ENCODE measurements at places on chromosomes 16 and 17. TPM values are rescaled to one million over a fixed set of nuclear protein-coding genes. Genes with fewer than 3 reads are reported as not detected.
A peak's percentile ranks its signal among the peaks of the same experiment; 100 is the strongest.

The GALK1 gene
- 55.4 TPM for total RNA-seq

- DNase-seq, result no peak
- H3K4me1 ChIP-seq, result no peaks in the 10 kb centered on the region
- H3K27me3 ChIP-seq, result no peaks in the 10 kb centered on the region
- no peak overlapping the region for H3K4me3 ChIP-seq
- H3K27ac ChIP-seq, result no peak overlapping the region
Measured at GRCh38 chr17:44864831-44865230, 17.1 kb downstream of the HIGD1B start.

- no peak overlapping the region for H3K4me3 ChIP-seq
- H3K27me3 ChIP-seq, result peaks cover 10% of the 10 kb centered on the region
- DNase-seq, result peak; percentile 64
Measured at GRCh38 chr16:83956336-83957289, 3.6 kb downstream of the OSGIN1 start.

GRCh38 chr17:62641153-62641552 is 13.7 kb downstream of the MRC2 start:
- H3K27ac ChIP-seq, result no peak overlapping the region
- no peaks in the 10 kb centered on the region for H3K36me3 ChIP-seq
- H3K4me1 ChIP-seq, result peaks cover 2% of the 10 kb centered on the region
- no peak overlapping the region for H3K4me3 ChIP-seq
- H3K27me3 ChIP-seq, result peaks cover 33% of the 10 kb centered on the region

The PIMREG gene
- 9.3 TPM for total RNA-seq

DNA sequence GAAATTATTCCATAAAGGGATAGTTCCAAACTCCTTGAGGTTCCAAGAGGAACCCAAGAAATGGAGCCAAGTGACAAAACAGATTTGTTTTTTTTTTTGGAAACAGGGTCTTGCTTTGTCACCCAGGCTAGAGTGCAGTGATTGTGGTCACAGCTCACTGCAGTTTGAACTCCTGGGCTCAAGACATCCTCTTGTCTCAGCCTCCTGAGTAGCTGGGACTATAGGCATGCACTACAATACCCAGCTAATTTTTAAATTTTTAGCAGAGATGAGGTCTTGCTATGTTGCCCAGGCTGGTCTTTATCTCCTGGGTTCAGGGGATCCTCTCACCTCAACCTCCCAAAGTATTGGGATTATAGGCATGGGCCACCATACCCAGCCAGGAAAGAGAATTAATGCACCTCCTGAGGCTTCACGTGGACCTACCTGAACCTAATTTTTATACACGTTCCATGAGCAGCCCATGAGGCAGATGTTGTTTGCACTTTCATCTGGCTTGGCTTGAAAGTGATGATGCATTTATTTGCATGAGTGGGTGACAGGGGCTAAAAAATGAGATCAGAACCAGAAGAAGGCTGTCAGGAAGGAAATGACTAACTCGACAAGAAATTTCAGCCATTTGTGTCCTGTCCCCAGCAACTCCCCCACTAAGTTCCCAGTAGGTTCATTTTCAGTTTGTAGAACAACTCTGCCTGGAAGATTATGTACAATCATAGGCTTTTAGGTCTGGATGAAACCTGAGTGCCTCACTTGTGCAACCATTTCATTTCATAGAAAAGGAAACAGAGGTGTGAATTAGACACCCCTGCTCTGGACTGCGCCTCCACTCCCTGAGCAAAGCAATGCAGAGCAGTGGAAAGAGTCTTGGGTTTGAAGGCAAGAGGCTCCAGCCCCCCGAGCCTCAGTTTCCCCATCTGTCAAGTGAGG is 10.3 kb upstream of the IRF8 start:
- no peak overlapping the region for H3K4me3 ChIP-seq
- peak overlapping the region; percentile 48 for H3K27ac ChIP-seq
- peaks cover 36% of the 10 kb centered on the region for H3K4me1 ChIP-seq
- peaks cover 38% of the 10 kb centered on the region for H3K27me3 ChIP-seq

The CIBAR2 gene
- total RNA-seq, result not detected

GRCh38 chr16:47018223-47018891 is 44.9 kb upstream of the DNAJA2 start:
- no peak overlapping the region for H3K27ac ChIP-seq
- no peaks in the 10 kb centered on the region for H3K36me3 ChIP-seq
- H3K27me3 ChIP-seq, result no peaks in the 10 kb centered on the region
- no peak overlapping the region for H3K4me3 ChIP-seq

DNA sequence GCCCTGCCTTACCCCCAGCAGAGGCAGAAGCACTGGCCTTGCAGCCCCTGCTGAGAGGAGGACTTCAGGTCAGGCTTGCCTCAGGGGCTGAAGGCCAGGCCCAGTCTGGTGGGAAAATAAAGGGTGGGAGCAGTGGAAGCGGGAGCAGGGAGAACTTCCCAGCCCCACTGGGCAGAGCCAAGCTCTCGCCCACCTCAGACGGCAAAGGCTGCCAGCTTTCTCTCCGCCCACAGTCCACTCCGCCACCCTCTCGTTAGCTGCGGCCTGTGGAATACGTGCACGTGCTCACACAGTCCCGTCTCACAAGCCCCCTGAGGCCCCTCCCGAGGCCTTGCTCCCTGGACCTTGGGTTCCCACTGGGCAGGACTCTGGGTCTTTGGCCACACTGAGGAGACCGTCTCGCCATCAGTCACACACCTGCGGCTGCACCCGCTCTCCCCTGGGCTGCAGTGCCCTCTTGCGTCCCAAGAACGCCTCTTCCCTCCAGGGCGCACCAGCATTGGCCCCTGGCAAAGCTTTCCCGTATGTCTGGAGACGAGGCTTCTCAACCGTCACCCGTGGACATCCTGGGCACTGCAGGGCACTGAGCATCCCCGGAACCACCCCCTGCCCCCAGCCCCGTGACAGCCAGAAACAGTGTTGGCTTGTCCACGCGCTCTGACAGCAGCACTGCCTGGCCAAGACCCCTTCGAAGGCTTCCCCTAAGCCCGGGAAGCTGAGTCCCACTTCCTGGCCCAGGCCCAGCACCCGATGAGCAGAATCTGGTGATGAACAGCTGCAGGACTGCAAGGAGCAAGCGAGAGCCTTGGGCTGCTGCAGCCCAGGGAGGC is 8.3 kb downstream of the MRPL28 start:
- H3K27me3 ChIP-seq, result no peaks in the 10 kb centered on the region
- peaks cover 4% of the 10 kb centered on the region for H3K4me1 ChIP-seq
- H3K27ac ChIP-seq, result no peak overlapping the region
- H3K4me3 ChIP-seq, result no peak overlapping the region
- H3K36me3 ChIP-seq, result peaks cover 3% of the 10 kb centered on the region
